ENCODE measurements at places on chromosomes 5 and 9. TPM values are rescaled to one million over a fixed set of nuclear protein-coding genes. Genes with fewer than 3 reads are reported as not detected.

DNA sequence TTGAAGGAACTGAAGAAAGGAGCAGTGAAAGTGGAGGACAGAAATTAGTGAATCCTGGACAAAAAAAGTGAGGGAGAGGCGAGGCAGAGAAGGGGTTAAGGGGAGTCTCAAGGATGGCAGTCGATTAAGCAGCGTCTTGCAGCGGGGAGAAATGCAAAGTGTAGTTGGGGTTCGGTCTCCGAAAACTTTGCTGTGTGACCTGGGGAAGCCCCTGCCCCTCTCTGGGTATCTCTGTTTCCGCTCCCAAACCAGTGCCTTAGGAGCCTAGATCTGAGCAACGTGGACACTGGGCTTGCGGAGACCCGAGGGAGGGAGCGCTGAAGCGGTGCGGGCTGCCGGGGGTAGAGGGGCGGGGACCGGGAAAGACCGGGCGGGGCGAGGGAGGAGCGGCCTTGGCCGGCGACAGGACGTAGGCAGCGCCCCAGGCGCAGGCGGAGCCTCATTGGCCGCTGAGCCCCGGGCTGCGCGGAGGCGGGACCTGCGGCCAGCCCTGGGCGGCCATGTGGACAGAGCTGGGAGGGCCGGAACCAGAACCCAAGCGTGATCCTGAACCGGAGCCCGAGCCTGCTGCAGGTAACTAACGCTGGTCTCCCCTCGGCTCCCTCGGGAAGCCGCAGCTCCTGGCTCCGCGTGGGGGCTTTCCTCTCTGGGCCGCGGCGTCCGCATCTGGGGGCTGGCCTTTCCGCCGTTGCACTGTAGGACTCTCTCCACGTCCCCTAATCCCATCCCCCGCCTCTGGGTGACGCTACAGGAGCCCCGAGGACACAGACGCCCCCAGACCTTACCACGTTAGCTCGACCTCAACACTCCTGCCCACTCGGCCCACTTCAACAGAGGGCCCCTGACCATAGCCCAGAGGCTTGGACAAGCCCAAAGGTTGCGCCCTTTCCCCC lies at the start of gene ALDH1B1:
TSS of gene ALDH1B1 (plus strand) at position 468 of the 893 bp plus-strand sequence. CDS start 3,047 bp downstream, outside the sequence.
- peak; percentile 73 for DNase-seq

DNA sequence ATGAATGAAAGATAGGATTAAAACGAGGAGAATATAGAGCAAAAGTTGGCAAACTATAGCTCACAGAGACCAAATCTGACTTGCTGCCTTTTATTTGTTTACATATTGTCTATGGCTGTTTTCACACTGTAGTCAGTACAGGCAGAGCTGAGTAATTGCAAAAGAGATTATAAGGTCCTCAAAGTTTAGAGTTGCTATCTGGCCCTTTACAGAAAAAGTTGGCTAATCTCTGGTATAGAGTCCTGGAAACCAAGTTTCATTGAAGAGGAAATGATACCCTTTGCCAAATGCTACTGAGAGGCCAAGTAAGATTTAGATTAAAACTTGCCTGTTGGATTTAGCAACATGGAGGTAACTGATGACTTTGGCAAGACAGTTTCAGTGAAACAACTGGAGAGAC lies 36.0 kb downstream of the LYRM7 start:
- no peak for DNase-seq

DNA sequence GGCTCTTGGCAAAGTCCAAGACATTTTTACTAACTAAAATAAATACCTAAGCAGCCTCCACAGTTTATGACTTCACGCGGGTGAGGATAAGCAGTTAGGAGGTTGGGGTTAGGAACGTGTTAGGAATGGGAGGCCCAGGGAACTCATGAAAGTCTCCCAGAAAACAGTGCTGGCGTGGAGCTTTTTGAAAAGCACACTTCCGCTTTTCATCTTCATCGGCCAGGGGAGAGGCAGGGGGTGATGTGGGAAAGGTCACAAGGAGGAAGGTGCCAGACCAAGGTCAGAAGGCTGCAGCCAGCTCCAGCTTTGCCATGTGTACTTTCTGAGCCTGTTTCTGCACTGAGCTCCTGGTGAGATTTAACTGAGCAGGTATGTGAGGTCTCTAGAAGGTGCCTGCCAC lies 149.0 kb downstream of the PHF2 start:
- DNase-seq = no peak

DNA sequence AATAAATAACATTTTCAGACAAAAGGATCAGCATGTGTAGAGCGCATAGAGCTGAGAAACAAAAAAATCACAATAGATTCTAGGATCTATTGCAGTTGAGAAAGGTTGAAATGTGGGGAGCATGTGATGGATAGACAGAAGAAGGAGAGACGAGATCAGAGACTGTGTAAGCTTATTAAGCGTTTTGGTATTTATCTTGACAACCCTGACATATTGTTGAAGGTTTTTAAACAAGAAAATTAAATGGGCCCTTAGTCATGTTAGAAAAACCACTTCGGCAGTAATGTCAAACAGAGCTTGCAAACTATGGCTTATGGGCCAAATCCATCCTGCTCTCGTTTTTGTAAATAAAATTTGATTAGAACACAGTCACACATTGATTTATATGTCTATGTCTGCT lies 200.5 kb upstream of the KLF4 start:
- DNase-seq = no peak

Gene PTPN3
- total RNA-seq = 3.7 TPM

Gene GADD45G
- 7.0 TPM for total RNA-seq

DNA sequence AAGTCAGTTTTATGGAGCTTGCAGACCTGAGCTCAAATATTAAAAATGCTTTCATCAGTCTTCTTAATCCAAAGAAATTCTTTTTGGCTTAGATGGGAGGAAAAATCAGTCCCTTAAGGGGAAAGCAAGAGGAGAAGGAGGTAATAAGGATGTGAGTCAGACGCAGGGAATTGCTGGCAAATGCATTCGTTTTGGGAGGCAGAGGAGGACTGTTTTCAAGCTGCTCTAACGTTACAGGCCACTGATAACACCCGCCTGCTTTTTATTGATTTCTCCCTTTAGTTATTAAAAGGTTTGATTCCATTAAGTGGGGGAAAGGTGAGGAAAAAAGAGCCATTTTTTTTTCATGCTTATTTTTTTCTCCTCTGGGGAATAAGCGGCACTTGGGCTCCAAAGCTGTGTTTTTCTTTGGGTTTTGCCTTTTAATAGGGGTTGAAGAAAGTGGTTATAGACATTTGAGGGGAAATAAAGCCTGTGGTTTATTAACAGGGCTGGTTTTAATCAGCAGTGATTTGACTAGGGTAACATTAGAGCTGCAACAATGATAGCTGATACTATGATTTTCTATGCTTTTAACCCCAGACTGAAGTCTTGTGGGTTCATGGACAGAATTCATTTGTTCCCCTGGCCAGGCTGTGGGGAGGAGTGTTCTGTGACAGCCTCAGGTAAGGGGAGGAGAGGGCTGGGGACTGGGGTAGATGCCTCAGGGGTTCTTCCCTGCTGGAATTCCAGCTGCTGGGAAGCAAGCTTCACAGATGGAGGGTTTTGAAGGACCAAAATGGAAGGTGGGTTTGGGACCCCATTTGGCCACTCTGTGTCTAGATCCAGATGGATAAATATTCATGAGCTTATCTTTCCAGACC lies 225.2 kb downstream of the GAS1 start:
- no peak for DNase-seq

GRCh38 chr9:92634712-92635605 lies 35.0 kb downstream of the IPPK start:
- DNase-seq = peak; percentile 84

DNA sequence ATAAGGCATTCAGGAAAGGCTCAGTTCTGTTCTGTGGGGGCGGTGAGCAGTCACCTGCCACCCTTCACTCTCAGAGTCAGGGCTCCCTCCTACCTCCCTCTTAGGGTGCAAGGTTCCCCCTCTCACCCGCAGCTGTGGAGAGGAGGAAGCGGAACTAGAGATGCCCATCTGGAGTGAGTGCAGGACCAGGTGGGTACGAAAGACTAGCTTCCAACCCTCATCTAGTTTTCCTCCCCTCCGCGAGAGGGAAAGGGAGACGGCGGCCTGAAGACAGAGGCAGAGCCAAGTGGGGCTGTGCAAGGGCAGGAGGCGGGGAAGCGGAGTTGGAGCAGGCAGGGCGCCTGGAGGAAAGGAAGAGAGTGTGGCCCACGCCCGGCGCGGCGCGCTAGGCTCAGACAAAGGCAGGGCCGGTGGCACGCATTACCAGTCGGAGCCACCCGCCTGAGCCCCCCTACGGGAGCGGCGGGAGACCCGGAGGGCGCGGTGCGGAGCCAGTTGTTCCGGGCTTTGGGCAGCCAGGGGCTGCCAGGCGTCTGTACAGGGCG lies 7.3 kb downstream of the PRR7 start:
- DNase-seq = peak; percentile 76

GRCh38 chr5:122415030-122415800 lies 103.2 kb downstream of the SNCAIP start:
- peak; percentile 54 for DNase-seq

GRCh38 chr9:127403507-127404192 lies 6.7 kb downstream of the SLC2A8 start:
- DNase-seq = no peak

Gene LCN15
- total RNA-seq = 0.61 TPM

GRCh38 chr9:133290751-133291302 lies 15.8 kb upstream of the ABO start:
- DNase-seq = no peak
